ENCODE measurements at places on chromosomes 5 and 9.

- no peak for DNase-seq
These were observed 13.4 kb downstream of the PCSK5 start for GRCh38 chr9:75903785-75904360.

DNA sequence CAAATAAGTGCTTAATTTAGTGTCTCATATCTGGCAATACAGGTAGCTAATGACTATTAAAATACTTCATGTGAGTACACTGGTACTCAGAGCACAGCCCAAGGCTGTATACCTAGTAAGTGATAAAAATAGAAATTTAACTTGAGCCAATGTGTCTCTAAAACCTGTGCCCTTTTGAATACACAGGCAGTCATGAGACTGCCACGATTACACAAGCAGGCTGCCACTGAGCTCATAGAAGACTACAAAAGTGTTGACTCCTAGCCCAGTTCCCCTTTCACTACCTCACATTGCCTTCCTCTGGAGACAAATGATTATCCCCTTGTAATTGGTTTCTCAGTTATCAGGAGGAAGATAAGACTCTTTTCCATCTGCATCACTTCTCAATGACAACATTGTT is 66.3 kb upstream of the PAPPA start:
- DNase-seq: no peak

DNA sequence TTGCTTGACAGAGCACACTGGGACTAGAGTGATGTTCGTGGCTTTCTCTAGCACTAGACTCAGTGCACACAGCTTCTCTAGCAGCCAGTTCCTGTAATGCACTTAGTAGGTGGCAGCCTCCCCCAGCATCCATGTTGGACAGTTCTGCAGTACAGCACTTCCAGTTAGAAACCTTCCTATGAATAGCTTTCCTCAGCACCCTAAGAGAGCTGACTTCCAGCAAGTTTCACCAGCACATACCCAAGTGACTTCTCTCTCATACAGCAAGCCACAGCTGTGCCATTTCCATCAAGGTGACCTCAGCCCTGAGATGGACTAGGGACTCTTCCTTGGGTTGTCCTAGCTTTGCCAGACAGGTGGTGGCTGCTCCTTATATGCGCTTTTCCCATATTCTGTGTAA is 60.4 kb downstream of the PJA2 start:
- DNase-seq: no peak

DNA sequence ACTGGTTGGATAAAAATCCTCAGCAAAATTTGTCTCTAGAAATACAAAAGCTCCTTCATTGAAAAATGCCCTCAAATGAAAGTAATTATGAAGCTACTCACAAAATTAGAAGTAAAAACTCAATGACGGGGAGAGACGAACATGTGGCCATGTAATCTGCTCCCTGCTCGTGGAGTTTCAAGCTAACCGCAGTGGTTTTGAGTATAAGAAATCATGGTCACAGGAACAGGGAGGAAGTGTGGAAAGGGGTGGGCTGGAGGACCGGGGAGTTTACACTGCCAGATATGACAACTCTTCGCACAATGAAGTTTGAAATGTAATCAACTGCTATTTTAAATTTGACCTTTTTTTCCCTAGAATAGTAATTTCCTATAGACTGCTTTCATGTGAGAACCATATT is 765.4 kb upstream of the DMAC1 start:
- DNase-seq: no peak

DNA sequence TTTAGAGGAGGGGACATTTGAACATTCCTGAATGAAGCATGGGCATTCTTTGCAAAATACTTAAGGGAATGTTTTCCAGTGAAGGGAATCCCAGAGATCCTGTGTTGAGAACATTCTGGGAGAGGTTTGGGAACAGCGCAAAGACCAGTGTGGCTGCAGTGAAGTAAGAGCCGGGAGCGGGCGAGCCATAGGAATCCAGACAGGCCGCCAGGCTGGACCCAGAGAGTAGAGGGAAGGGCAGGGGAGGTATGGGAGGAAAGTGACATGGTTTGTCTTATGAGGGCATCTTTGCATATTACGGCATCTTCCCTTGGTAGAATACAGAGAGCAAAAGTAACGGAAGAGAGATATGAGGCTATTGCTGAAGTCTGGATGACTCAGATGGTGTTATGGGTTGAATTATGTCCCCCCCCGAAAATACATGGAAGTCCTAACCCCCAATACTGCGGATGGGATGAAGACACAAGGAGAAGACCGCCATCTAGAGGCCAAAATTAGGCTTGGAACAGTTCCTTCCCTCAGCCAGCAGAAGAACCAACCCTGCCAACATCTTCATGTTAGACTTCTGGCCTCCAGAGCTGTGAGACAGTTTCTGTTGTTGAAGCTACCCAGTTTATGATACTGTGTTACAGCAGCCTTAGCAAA is 268.2 kb downstream of the MAST4 start:
- DNase-seq: no peak

DNA sequence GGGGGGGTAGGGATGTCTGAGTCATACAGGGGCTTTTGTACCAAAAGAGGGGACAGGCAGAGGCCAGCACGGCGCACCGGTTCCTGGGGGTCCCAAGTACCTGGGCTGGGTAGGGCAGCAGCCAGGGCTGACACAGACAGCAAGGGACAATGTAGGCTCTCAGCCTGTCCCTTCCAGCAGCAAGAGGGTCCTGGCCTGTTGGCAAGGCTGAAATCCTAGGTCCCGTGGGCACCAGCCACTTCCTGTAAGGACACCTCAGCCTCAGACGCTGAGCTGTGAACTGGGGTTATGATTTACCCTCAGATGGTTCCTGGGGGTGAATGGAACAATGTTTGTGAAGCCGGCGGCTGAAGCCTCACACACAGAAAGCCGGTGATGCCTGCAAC is 41.3 kb downstream of the NACC2 start:
- DNase-seq: no peak
